Forelimb muscle (tissue), 1 donor: ENCODE measurements at places on chromosomes 7 and 10. TPM values are rescaled to one million over a fixed set of nuclear protein-coding genes. Genes with fewer than 3 reads are reported as not detected.

Gene ADRB1
- polyA plus RNA-seq = 0.05 TPM

Gene SYPL1
- polyA plus RNA-seq = 64.1 TPM

Gene HYAL4
- 0.05 TPM for polyA plus RNA-seq

Gene COL1A2
- polyA plus RNA-seq = 3,345 TPM

Gene TEX36
- polyA plus RNA-seq = not detected

Gene LIPM
- polyA plus RNA-seq = not detected

Gene BTBD16
- polyA plus RNA-seq = 0.13 TPM

GRCh38 chr7:80499350-80499953 lies 12.4 kb downstream of the GNAT3 start:
- no peak for DNase-seq

DNA sequence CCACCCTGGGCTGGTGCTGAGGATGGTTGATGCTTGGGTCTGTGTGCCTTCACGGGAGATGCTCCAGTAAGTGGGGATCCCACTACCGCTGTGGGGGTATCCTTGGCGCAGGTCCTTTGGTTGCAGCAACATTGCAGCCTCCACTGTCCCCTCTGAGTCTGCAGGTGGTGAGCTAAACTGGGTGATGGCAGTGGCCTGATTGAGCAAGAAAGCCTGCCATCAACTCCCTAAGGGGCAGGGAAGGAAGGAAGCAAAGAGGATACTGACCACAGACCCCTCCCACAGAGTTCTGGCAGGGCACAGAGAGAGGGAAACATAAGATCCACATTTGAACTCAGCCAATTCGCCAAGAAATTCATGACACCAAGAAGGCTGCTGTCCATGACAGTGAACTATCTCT lies 43.2 kb downstream of the MYO1G start:
- no peak for DNase-seq

GRCh38 chr7:33354201-33354600 lies 224.8 kb downstream of the BBS9 start:
- DNase-seq = no peak

- no peak for DNase-seq
Measured at GRCh38 chr7:21365866-21366624, 61.8 kb upstream of the SP4 start.

DNA sequence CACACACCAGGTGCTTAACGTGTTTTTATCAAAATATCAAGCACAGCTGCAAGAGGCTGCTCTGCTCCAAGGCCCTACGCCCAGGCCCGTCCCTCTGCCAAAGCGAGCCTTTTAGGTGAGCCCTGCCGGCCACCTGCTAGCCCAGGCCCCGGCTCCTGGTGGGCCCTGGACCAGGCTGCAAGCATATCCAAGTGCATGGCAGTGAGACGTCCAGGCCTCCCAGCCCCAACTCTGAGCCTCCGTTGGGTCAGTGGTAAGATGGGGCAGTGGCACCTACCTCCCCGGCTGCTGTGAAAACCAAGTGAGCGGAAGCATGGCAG lies 136.2 kb downstream of the LHPP start:
- no peak for DNase-seq

GRCh38 chr10:33335801-33336581 lies 1.5 kb upstream of the NRP1 start:
- DNase-seq = no peak

DNA sequence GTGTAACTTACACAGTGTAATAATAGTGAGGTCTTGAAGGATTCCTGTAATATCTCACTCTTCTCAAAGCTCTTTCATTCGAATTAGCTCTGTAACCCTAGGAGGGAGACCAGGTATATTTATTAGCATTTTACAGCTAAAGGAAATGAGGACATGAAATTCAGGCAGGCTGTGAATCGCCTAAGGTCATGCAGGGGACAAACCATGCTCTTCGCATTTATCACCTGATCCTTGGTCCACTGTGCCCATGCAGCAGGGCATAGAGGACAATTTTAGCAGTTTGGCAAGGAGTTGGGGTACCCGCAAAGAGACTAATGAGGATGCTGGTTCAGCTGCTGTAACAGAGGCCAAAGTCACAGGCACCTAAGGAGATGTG lies 14.8 kb upstream of the LAMB1 start:
- DNase-seq = no peak

DNA sequence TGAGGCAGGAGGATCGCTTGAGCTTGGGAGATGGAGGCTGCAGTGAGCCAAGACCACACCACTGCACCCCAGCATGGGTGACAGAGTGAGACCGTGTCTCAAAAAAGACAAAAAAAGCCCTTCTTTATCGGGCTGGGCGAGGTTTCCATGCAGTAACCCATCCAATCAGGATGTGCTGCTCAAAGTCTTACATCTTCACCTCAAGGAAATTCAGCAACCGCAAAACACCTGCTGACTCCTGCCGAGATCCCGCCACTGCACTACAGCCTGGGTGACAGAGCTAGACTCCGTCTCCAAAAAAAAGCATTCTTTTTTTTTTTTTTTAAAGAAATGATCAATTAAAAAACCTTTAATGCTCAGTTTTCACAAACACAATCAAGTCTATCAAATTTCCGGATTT lies 75.7 kb upstream of the KCTD7 start:
- DNase-seq = no peak

DNA sequence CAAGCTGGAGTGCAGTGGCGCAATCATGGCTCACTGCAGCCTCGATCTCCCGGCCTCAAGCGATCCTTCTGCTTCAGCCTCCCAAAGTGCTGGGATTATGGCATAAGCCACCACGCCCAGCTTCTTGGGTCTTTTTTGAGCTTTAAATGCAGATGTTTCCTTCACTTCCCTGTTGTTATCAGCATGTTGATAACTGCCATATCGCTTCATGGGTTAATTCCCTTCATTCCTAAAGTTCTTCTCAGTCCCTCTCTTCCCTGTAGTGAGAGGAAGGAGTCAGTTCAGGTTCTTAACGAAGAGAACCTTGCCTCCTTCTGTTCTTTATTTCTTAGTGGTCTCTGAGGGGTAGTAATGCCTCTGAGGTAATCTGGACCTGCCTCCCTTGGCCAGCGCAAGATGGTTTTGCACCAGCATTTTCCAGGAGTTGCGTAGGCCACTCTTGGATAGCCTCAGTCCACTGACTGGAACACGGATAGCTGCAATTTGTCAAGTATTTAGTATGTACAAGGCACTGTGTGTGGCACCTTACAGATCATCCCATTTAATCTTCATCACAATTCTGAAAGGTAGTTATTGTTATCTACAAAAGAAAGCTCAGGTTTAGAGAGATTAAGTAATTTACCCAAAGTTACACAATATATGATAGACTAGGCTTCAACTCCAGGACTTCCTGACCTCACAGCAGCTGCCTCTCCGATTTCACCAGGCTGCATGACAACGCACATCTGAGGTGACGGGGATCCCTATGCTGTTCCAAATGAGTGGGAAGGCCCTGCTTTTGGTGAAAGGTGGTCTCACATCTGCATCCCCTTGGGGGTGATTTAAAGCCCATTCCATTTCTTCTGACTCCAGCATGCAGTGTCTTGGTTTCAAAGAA lies 60.5 kb downstream of the GATA3 start:
- no peak for DNase-seq

GRCh38 chr10:133082685-133083421 lies 4.9 kb upstream of the ADGRA1 start:
- DNase-seq = no peak

- DNase-seq = no peak
Measured at GRCh38 chr7:151704299-151704959, 172.5 kb downstream of the PRKAG2 start.

DNA sequence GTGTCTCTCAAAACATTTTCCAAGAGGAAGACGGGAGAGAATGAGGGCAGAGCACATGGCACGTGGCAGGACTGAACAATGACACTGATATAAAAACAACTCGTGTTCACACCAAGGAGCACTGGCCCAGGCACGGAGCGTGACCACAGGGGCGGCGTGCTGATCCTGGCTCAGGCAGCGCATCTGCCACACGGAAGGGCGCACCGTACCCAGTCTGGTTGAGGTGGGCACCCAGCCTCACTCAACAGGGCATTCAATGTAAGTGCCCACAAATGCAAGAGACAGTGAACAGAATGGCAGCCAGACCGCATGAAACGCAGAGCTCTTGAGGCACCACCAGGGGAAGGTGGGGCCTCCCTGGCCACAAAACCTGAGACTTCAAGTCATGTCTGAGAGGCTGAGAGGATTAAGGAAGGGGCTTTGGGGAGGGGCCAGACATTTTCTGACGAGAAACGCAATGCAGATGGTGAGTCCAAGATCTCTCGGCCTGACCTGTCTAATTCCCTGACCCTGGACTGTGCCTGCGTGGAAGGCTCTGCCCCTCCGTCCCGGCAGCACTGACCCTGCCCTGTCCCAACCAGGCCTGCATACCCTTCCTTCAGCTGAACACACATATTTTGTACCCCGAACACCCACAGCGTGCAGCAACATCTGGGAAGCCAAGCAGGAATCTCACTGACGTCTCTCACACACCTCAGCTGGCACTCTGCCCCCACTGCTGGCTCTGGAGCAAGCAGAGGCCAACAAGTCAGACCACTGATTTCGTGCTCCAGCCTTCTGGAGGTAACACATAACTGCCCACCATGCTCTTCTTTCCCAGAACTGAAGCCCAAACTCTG lies 35.5 kb downstream of the VOPP1 start:
- no peak for DNase-seq
